ENCODE measurements at places on chromosomes 7 and 10.

GRCh38 chr7:47721670-47722069, 139.8 kb upstream of the TNS3 start:
- no peak for DNase-seq

DNA sequence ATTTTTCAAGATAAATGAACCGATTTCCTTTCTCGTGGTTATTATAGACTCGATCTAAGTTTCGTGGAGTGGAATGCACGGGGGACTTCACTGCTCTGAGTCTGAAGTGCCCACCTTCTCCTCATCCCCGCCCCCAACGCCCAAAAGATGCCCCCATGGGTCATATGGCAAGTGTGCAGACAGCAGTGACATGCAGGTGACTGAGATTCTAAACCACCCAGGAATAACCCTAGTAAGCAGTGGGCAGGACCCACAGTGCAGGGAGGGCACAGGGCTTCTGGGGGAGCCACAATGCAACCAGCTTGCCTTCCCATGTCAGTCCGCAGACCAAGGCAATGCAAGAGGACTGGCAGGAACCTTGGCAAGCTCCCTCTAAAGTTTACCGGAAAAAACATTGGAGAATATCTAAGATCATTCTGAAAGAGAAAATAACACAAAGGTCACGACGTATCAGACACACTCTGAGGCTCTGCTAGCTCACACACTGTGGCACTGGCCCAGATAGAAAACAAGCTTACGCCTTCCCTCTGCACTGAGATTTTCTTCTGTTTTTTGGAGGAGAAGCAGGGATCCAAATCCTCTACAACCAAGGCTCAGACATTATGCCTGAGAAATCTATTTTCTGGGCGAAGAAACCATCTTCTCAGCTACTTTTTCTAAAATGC, 239.6 kb downstream of the MAD1L1 start:
- no peak for DNase-seq

GRCh38 chr10:131948501-131948900, 33.2 kb downstream of the BNIP3 start:
- no peak for DNase-seq

DNA sequence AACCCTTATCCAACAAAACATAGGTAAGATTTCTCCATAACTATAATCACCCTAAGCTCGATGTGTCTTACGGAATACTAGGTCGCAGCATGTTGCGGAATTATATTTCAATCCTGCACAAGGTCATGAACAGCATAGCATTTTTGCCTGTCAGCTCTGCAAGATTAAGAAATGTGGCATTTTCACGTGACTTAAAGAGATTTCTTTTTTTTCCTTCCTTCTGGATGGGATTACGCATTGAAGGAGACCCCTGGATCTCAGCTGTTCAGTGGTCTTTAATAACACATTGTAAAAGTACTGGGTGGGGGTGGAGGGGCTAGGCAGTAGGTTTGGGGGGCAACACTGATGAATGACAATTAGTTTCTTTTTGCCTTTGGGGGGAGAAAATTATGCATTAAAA, 106.7 kb downstream of the CUBN start:
- no peak for DNase-seq

DNA sequence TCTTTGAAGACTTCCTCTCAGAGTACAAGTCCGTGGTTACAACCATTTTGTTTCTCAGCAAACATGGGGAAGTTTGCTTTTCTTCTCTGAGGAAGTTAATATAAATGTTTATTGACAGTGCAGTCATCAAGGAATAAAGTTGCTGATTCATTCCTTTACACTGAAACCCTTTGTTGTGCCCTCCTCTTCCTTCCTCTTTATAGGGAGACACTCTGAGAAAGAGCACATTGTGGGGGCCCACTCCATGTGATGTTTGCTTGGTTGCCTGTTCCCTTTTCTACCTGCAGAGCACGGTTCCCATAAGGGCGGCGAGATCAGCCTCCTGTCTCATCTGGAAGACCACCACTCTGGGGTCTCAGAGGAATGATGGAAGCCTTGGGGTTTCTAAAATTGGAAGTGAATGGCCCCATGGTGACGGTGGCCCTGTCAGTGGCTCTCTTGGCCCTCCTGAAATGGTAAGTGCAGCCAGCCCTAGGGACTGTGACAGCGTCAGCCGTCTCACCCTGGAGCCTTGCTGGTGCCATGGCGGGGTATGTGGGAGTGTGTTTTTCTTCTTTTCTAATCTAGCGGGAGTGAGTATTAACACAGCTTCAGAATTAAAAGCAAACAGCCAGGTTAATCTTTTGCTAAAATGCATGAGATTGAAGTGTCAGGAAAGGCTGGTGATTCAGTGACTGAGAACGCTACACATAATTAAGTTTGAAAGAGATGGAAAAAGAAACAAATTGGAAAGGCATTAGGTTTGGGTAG, at the start of gene TBXAS1:
Gene TBXAS1 (plus strand): TSS at position 240 of the 750 bp plus-strand sequence. CDS start 127 bp downstream, at position 367.
- no peak for DNase-seq

DNA sequence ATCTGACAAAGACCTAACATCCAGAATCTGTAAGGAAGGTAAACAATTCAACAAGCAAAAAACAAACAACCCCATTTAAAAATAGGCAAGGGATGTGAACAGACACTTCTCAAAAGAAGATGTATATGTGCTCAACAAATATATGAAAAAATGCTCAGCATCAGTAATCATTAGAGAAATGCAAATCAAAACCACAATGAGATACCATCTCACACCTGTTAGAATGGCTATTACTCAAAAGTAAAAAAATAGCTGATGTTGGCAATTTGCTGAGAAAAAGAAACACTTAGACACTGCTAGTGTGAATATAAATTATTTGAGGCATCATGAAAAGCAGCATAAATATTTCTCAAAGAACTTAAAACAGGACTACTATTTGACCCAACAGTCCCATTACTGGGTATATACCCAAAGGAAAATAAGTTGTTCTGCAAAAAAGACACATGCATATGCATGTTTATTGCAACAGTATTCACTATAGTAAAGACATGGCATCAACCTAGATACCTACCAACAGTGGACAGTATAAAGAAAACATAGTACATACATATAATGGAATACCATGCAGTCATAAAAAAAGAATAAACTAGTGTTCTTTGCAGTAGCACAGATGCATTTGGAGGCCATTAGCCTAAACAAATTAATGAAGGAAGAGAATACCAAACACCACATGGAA, 980.1 kb downstream of the KCNMA1 start:
- no peak for DNase-seq

DNA sequence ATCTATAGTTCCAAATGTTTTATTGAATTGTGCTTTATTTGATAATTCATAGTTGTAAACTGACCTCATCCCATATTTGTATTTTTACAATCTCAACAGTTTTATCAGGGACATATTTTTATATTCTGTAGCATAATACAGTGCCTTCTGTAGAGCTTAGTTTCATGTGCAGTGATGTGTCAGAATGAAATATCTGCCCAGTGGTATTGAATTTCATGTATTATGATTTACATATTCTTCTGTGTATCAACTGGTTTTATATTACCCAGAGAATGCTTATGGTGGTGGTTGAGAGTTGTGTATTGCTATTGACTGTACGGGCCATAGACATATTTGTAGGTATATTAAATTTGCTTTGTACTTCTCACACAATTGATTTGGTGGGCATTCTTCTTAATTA, 89.9 kb downstream of the KAT6B start:
- DNase-seq = no peak

DNA sequence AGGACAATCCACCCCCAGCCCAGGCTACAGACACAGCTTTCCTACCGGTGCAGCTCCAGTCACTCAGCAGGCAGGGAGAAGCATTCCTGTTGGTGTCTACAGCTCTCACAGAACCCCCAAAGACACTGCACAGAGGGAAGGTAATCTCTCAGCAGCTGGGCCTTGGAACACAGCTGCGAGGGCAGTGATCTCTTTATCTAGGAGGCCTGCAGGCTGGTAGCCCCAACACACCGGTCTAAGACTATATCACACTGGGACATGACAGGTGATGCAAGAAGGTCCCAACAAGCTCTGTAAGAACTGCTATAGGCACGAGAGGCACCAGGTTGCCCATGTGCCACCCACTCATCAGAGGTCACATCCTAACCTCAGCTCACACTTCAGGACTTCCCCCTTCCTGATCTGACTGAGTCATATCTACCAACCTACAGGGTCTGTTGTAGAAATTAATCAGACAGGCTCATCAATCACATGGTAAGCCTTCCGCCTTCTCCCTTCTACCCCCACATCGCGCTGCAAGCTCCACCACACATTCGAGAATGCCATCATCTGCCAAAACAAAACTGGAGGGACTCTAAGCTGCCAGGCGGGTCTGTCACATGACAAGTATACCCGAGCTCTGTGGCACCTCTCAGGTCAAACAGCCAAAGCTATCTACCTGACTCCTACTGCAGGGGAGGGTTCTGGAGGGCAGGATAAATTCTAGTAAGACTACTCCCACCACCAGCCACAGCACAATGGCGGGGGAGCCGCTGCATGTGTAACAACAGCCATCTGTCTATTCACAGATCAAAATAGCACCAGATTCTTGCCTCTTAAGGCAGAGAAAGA, 26.1 kb downstream of the FAM53B start:
- peak; percentile 52 for DNase-seq

- DNase-seq = no peak
Measured at GRCh38 chr10:113443141-113443925, 109.5 kb upstream of the HABP2 start.

- DNase-seq = no peak
Measured at GRCh38 chr7:14892961-14893360, 9.6 kb downstream of the DGKB start.

DNA sequence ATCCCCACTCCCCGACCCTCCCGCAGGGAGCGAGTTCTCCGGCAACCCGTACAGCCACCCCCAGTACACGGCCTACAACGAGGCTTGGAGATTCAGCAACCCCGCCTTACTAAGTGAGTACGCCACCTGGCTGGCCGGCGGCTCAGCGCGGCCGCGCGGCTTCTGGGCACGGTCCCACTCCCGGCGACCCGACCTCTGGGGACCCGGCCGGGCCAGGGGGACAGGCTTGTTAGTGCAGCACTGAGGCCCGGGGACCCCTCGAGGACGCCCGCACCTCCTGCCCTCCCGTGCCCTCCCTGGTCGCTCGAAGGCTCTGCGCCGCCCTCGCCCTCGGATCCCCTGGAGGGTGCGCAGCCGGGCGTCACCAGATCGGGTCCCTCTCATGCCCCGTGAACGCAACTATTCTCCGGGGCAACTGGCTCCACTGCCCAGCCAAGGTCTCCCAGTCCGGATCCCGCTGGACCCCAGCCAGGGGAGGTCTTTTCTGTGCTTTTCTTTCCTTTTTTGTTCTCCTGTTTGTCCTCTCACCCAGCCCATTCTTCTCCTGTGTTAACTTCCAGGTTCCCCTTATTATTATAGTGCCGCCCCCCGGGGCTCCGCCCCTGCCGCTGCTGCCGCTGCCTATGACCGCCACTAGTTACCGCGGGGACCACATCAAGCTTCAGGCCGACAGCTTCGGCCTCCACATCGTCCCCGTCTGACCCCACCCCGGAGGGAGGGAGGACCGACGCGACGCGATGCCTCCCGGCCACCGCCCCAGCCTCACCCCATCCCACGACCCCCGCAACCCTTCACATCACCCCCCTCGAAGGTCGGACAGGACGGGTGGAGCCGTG, 81.8 kb downstream of the PAX2 start:
- no peak for DNase-seq

- no peak for DNase-seq
Measured at GRCh38 chr7:139105484-139105883, 4.0 kb downstream of the ZC3HAV1 start.

DNA sequence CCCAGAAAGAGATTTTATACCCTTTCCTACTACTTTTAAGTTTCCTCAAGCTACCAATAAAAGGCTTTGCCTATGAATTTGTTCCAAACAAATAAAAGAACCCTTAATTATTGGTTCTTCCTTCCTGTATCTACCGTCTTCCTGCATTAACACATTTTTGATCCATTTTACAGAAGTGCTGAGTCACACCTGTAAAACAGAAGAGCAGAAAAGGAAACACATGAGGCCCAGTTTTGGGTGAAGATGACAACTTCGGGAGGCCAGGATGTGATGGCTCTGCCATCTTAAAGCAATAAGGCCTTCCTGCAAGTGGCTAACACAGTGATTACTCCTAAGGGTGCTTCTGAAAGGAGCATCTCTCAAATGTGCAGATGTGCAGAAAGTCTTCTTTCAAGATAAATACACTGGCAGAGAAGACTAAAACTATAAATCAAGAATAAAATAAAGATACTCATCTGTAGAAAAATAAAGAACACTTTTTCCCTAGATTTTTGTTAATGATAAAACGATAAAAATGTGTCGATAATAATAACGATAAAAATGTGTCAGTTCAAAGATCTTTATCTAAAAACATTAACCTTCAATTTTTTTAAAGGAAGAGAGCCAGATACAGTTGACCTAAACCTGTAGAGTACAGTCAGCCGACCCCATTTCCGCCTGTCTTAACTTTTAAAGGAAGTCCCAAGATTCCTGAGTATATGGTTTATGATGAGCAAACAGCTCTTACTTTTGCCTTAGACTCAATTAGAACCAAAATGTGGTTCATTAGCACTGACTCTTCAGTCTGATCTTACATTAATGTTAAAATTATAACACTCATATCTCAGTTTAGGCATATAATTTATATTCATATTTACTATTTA, 108.6 kb downstream of the UBE2H start:
- DNase-seq = no peak

DNA sequence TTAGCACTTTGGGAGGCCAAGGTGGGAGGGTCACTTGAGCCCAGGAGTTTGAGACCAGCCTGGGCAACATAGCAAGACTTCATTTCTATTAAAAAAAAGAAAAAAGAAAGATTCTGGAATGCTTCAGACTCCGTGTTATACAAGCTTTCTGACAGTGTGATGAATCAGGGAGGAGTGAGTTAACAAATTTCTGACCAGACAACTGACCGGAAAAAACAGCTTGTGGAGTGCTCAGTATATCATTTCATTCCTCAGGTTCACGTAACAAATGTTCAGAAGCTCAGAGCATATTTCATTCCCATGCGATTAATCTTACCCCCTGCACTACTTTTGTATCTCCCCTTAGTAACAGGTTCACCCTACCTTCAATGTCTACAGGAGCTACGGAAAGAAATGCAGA, 28.6 kb upstream of the TNPO3 start:
- DNase-seq = no peak

- DNase-seq = no peak
Measured at GRCh38 chr7:2598154-2598823, 33.5 kb upstream of the TTYH3 start.

DNA sequence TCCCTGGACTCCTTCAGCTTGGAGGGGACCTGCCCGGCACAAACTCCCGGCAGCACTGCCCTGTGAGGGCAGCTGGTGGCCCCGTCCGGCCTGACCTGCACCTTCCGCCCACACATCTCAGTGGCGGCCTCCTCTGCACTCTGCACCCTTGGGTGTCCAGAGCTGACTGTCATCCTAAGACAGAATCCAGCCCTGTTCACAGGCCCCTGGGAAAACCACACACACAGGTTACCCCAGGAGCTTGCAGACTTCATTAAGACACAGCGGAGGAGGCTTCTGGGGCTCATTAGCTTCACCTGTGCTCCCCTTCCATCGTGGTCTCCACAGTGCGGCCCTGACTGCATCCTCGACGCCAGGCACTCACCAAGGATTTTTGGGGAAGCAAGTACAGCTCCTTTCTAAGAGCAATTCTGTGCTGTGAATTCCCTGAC, 51.5 kb upstream of the SHH start:
- no peak for DNase-seq

GRCh38 chr10:47360419-47361040, 12.4 kb downstream of the RBP3 start:
- no peak for DNase-seq

All from stimulated activated CD8-positive, alpha-beta memory T cell treated with anti-CD3 and anti-CD28 coated beads, Interleukin-4, amount 100 ng/mL, for 4 hours (primary cell).